H4 (cell line): ENCODE measurements at places on chromosomes 16 and 17. TPM values are rescaled to one million over a fixed set of nuclear protein-coding genes. Genes with fewer than 3 reads are reported as not detected.

The TRAP1 gene
- 56.9 and 63.8 TPM in 2 replicates for total RNA-seq

DNA sequence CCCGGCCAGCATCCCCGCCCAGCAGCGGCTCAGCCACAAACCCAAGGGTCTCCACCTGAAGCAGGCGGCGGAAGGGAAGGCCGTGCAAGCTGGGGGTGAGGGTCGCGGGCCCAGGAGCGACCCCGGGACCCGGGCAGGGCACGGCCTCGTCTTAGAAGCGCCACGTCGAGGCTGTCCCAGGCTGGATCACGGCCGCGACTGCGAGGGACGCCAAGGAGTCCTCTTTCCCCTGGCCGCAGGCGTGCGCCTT is 538 bp upstream of the CCNF start:
- no peak for DNase-seq

The TBC1D3G gene
- not detected in 2 replicates for total RNA-seq

The TEKT3 gene
- total RNA-seq, result not detected in 2 replicates

DNA sequence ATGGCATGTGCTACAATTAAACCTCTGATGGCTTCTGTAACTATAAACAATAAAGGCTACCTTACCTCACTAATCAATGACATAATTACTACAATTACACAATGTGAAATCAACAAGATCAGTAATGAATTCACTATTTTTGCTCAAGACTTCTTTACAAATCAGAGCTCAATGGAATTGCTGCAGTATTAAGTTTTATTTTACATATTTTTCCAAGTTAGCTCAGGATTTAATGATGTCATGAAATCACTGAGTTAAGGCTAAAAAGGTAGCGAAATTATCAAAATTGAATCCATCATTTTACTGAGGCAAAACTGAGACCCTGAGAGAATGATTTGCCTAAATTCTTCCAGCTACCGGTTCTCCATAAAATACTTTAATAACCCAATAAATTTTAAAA is 21.8 kb downstream of the ABCA5 start:
- no peak for DNase-seq

DNA sequence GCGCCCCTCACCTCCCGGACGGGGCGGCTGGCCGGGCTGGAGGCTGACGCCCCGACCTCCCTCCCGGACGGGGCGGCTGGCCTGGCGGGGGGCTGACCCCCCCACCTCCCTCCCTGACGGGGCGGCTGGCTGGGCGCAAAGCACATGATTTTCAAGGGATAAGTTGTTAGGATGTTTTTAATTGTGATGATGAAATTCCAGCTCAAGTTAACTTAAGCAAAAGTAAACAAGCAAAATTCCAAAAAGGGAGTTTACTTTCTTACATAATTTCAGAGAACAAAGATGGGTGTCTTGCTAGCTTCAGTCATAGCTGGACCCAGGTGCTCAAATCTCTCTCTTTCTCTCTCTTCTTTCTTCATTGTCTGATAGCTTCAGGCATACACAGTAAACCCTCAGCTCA is 33.6 kb upstream of the MED9 start:
- no peak for DNase-seq
